ENCODE measurements at places on chromosomes 2 and 18.

GRCh38 chr2:21591926-21592325, 468.2 kb downstream of the TDRD15 start:
- DNase-seq, result no peak

DNA sequence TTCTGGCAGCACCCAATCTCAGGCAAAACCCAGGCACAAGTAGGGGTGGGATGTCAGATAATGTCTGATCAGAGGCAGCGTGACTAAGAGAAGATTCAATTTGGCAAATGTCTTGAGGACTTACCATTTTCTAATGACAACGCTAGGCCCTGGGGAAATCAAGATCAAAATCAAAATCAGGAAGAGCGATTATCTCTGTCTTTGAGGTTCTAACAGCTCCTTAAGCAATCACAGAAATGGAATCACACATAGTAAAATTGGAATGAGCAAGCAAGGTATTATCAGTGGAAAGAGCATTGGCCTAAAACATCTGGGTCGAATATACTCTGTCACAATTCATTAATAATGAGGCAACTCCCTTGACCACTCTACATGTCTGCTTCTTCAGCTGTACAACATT, 8.6 kb upstream of the SERPINB2 start:
- no peak for DNase-seq

DNA sequence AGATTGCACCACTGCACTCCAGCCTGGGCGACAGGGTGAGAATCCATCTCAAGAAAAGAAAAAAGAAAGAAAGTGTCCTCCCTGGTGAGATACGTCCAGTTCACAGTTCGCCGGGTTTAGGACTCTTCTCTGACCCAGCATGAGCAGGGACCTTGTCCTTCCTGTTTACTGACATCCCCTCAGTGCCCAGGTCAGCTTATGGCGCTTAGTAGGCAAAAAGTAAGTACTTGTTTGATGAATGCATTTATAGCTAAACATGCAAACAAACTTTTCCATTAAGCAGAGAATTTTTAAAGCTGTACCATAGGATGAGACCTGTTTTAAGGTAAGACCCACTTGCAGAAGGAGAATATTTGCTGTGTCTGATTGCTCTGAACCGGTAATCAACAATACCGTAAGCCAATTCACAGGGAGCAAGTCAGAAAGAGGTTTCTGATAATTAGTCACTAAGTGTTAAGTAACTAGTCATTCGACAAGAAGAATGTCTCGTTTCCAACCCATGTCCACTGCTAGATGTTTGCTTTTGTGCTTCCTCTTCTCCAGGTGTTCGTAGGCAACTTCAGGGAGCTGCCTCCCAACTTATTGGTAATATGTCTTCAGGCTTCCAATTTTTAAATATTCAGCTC, 40.0 kb downstream of the MOGAT1 start:
- no peak for DNase-seq

DNA sequence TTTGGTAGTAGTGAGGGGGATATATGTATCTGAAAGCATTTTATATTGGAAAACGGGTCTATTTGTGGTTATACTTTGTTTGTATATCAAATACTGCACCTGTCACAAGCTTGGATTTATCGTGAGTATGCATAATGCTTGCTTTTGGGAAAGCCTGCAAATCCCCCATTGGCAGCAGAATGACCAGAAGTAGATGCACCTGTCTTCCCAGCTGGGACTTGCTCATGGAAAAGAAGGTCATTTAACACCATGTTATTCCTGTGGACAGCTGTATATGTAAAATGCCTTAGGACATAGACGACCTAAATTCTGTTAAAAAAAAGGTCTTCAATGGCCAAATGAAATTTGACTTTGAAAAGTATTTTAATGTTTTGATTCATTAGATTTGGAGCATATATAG, 599.4 kb downstream of the XIRP2 start:
- DNase-seq, result no peak

GRCh38 chr2:220002699-220003098, 375.3 kb downstream of the SLC4A3 start:
- no peak for DNase-seq

DNA sequence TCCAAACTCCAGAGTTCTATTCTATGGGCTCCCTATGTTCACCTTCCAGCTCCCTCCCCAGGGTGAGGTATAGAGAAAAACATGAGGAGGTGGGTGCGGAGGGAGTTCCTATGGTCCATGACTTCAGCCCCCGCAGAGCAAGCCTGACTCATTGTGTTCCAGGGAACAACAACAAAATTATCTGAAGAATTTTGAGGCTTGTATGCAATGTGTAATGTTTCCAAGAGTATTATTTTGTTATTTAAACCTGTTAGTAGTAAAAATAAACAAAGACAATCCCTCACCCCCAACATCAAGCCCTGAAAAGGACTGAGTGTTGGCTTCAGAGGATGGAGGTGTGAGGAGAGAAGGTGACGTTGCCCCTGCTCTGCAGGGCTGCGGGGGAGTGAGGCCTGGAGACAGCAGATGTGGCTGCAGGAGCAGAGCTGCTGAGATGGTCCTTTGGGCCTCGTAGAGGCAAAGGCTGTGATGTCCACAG, 29.0 kb downstream of the LAMA3 start:
- no peak for DNase-seq

GRCh38 chr18:36533446-36534153, 236.1 kb downstream of the FHOD3 start:
- no peak for DNase-seq

DNA sequence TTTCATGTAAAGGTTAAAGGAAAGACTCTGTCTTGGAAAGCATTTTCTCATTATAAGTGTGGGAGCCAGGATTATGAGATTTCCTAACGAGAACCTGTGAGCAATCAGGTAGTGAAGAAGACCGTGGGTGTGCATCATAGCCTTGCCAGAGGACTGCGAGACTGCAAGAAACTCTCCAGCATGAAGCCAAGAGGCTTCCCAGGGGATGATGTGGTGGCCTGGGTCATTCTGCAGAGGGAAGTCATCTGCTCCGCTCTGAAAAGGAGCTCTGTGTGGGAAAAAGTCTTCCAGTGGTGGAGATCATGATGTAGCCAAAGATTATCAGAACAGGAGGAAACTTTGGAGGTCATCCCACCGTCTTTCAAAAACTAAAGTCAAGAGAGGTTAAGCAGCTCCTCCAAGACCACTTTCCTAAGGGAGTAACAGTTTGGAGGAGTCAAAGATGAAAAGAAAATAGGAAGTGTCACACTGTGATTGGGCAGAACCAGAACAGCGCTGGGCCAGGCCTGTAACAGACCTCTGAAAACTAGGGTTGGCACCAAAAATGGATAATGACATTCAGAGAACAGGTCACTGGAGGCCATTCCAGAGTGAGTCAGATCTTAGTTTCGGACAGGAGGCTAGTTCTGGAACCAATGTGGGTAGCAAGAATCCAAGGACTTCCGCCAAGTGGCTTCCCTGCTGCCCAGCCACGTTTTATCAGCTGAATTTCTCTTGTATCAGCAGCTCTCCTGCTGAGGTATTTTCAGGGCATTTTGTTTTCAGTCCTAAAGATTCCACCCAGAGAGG, 113.0 kb downstream of the LRATD1 start:
- DNase-seq, result no peak

GRCh38 chr2:85269959-85270358, 57.8 kb downstream of the TGOLN2 start:
- DNase-seq, result no peak

GRCh38 chr2:216904974-216905373, 45.1 kb upstream of the TNP1 start:
- no peak for DNase-seq

DNA sequence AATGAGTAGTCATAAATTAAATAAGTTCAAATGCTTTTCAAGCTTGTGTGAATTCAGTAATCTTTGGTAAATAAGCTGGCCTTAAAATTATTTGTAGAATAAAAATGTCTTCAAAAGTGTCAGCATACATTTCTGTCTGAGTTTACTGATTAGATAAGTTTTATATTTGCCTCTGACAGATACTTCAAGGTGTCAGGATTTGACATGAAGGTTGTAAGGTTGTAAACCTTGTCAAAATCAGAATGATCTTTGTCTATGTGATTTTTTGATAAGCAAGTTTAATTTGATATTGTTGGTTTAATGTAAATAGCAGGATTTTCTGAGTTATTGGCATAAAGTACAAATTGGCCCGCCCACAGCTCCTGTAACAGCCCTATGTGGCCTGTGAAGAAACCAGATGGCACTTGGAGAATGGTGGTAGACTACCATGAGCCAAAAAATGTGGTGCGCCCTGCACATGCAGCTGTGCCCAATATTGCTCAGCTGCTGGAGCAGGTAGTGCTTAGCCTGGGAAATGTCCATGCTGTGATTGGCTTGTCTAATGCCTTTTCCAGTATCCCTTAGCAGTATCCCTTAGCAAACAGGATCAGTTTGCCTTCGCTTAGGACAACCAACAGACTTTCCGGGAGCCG, 188.0 kb upstream of the SPHKAP start:
- no peak for DNase-seq

DNA sequence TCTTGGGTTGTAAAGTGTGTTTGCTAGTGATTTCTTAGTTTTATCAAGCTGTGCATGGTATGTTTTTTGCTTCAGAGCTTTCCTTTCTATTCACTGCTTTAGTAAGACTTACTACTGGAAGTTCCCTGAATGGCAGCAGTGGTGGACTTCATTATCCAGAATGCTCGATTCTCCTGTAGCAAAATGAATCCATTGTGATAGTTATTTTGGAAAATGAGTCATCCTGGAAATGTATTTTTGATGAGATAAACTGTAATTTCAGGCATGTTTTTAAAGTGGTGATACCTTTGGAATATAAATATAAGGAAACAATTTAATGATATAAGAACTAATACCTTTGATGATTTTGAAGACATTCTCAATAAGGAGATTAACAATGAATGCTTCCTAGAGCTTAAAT, 387.1 kb downstream of the PTPRM start:
- DNase-seq, result no peak

- no peak for DNase-seq
These were observed 21.4 kb downstream of the TMEM247 start for GRCh38 chr2:46500801-46501200.

DNA sequence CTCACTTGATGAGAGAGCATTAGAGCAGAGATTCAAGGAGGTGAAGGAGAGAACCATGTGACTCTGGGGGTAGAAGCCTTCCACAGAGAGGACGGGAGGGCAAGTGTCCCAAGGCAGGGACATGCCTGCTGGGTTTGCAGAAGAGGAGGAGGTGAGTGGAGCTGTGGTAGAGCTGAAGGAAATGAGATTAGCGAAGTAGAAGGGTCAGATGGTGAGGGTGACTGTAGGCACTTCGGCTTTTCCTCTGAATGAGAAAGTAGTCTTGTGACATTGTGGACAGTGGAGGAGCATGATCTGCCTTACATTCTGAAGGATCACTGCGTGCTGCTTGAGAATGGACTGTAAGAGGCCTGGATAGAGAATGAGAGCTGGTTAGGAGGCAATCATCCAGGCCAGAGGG, 126.0 kb downstream of the NXPH2 start:
- no peak for DNase-seq

GRCh38 chr2:136067459-136067858, 50.5 kb downstream of the CXCR4 start:
- no peak for DNase-seq

GRCh38 chr2:136327162-136327852, 209.4 kb upstream of the CXCR4 start:
- DNase-seq, result peak; percentile 74

DNA sequence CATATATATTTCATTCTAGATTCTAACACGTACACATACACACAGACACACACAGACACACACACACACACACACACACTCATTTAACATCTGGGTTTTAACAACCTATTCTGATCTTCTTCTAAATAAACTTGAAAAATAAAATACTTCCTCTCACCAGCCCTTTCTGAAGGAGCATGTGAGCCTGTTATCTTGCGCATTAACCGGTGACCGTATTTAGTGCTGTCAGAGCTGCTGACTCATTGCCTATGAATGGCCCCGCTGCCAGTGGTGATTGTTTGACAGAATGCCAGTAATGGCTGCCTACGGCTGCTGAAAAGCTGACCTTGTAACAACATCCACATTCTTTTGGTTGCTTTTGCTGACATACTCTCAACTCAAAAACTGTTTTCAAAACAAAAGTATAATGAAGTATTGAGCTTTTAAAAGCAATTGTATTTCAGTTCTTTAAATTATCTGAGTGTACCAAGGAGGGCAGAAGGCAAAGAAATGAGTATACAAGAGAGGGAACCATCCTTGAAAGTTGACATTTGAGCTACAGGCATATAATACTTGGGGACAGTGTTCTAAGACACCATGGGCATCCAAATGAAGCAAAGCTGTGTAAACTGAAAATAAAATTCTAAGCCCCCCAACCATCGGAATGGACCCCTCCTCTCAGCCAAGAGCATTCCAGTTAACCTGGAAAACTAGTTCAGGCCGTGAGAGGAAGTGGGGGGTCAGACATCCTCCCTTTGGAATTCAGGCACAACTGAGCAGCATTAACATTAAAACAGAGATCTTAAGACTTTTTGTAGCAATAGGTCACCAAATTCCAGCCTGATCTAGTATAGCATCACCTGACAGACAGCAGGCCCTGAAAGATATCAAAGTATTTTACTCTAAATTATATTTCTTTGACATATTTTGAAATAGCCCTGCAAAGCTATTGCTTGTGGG, 50.2 kb upstream of the DTNA start:
- no peak for DNase-seq

DNA sequence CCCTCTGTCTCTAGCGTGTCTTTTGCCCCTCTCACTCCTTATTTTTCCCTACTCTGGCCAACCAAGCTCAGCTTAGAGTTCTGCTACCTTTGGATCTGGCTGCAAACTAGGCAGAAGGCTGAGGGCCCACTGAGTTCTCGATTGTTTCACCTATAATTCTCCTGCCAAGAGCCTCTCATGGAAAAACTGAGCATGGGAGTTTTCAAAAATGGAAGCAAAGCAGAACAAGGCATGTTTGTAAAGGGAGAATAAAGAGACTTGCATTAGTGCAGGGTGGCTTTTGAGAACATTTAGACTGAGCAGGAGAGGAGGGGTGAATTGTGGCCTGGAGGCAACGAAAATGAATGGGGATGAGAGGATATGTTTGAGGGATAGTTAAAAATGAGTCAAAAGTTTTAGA, 45.9 kb downstream of the FSHR start:
- no peak for DNase-seq

DNA sequence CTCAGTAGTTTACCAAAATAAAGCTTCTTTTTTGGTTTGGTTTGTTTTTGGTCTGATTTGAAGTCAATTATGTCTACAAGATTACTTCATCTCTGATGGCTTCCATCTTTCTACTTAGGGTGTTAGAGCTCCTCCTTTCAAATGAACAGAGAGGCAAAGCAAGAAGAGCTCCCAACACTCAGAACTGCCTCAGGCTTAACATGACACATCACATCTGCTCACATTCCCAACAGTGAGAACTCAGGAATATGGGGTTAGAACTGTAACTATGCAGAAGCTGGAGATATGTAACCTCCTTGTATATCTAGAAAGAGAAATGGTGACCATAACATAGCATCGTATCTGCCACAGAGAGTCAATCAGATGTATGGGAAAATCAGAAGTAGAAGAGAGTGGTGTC, 11.4 kb upstream of the LRATD1 start:
- DNase-seq, result no peak

DNA sequence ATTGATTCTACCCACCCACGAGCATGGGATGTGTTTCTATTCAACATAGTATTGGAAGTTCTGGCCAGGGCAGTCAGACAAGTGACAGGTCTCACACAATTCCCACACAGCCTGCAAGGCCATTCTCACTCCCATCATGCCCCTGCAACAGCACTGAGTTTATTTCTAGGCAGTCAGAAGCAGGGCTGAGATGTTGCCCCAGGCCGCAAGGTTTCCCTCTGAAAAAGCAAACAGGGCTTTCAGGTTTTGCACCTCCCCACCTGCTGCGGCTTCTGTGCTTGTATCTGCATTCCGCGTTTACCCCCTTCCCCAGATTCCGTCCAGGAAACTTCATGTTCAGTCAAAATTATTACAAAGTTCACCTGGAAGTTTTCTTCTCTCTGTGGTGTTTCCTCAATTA, 9.4 kb upstream of the TACR1 start:
- DNase-seq, result no peak

- DNase-seq, result no peak
These were observed 14.0 kb downstream of the INPP5D start for GRCh38 chr2:233074106-233074505.

Data from activated CD4-positive, alpha-beta T cell treated with anti-CD3 and anti-CD28 coated beads for 4 hours (primary cell).